ENCODE measurements at places on chromosomes 5 and 9. TPM values are rescaled to one million over a fixed set of nuclear protein-coding genes. Genes with fewer than 3 reads are reported as not detected.

DNA sequence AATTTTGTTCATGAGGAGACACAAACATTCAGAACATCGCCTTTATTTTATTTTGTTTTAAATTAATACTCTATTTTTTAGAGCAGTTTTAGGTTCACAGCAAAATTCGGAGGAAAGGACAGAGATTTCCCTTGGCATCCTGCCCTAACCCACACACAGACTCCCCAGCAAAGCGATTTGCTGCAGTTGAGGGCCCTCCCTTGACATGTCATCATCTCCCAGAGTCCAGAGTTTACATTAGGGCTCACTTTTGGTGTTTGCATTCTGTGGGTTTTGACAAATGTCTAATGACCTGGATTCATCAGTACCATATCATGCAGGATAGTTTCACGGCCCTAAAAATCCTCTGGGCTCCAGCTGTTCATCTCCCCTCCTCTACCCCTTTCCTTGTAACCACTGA is 33.6 kb upstream of the COL5A1 start:
- DNase-seq, result peak; percentile 84

DNA sequence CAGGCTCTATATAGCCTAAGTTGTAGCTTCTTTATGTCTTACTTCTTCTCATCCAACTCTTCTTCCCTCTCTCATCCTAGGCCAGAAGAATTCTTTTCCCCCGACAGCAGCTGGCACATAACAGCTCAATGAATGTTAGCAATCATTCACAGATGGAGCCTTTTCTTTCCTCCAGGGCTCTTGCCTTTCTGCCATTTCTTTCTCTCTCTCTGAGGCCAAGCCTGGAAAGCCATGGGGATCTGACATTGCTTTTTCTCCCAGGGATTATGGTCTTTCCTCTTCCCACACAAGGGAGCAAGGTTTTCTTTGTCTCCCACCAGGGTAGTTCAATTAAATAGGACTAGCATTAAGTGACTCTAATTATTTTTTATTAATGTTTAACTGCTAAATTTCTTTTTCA is 20.5 kb downstream of the SMIM15 start:
- no peak for DNase-seq

- no peak for DNase-seq
These were observed 54.6 kb downstream of the SUB1 start for GRCh38 chr5:32639943-32640342.

- DNase-seq, result no peak
These were observed 164.7 kb upstream of the IER5L start for GRCh38 chr9:129342591-129343423.

GRCh38 chr5:144308906-144309670 is 138.4 kb downstream of the KCTD16 start:
- peak; percentile 49 for DNase-seq

DNA sequence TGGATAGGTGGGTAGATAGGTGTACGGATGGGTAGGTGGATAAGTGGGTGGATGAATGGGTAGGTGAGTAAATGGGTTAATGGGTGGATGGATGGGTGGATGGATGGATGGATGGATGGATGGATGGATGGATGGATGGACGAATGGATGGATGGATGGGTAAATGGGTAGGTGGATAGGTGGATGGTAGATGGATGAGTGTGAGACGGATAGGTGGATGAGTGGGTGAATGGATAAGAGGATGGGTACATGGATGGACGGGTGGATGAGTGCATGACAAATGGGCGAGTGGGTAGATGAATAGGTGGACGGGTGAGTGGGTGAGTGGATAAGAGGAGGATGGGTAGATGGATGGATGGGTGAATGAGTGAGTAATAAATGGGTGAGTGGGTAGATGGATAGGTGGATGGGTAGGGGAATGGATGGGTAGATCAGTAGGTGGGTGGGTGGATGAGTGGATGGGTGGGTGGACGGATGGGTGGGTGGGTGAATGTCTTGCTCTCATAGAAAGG is 179.2 kb downstream of the FGF18 start:
- DNase-seq, result no peak

DNA sequence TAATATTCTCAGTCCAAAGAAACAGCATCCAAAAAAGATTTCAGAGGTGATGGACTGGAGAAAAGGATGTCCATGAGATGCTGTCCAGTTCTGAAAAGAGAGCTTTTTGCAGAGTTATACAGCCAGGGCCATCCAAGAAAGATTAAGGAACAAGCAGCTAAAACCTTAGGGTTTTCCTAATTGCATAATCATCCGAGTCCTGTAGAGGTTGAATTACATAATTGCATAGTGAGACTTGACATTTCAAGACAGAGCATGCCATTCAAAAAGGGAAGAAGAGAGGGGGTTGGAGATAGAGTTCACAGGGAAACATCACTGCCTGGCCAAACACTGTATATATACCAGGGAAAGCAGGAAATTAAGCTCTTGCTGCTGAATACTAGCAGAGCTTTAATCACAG is 1729.2 kb upstream of the WWC1 start:
- DNase-seq, result no peak

GRCh38 chr5:103446813-103447212 is 115.8 kb downstream of the NUDT12 start:
- no peak for DNase-seq

- peak; percentile 49 for DNase-seq
These were observed at the start of gene SHROOM1 for GRCh38 chr5:132830436-132831094. Gene SHROOM1 (minus strand): TSS chr5:132830647. CDS start chr5:132826140, 4,507 bp downstream.

DNA sequence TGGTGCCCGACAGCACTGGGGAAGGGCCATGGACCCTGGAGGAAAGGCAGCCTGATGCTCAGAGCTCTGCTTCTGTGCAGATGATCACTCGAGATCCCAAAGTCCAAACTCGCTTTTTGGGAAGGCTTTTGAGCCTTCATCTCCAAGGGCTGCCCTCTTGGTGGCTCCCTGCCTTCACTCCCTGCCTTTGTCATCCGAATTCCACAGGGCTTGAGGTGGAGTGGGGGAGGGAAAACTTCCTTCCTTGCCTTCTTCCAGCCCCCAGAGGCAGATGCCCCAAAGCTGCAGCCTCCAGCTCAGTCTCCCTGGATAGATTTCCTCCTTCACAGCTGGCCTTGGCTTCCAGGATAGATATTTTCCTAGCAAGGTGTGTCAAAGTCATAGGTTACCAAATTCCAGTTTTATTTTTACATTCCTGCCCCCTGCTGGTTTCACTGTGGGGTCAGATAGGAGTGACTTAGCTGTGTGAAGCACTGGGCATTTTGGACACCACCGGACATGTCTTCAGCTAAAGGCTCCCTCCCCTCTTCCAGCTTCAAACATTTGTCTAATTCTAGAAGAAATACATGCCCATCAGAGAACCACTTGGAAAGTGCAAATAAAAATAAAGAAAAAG is 268.2 kb downstream of the HSPA4 start:
- DNase-seq, result no peak

DNA sequence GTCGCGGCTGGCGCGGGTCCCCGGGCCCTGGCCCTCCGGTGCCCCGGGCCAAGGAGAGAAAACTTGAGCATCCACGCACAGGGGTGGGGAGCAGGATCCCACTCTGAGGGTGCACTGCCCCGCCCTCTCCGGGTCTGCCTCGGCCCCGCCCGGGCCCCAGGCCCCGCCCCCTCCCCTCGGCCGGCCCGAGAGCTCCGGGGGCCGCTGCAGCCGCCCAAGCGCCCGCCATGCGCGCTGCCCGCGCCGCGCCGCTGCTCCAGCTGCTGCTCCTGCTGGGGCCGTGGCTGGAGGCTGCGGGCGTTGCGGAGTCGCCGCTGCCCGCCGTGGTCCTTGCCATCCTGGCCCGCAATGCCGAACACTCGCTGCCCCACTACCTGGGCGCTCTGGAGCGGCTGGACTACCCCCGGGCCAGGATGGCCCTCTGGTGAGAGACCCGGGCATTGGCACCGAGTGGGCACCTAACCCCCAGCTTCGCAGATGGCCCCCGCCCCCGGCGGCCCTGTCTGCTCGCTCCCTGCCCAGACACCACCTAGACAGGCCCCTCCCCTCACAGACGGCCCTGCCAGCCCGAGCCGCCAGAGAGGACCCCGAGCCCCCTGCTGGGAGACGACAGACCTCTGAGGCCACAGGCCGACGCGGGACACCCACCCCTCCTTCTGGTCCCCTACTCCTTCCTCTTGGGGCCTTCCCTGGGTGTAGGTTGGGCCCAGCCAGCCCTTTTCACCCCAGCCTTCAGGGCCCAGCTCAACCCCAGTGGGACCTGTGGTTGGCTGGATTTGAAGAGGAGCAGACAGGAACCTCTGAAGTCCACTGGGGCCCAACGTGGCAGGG is at the start of gene CERCAM:
TSS of gene CERCAM (plus strand) at position 207 of the 831 bp plus-strand sequence. CDS start at position 228, 21 bp downstream.
- peak; percentile 42 for DNase-seq

DNA sequence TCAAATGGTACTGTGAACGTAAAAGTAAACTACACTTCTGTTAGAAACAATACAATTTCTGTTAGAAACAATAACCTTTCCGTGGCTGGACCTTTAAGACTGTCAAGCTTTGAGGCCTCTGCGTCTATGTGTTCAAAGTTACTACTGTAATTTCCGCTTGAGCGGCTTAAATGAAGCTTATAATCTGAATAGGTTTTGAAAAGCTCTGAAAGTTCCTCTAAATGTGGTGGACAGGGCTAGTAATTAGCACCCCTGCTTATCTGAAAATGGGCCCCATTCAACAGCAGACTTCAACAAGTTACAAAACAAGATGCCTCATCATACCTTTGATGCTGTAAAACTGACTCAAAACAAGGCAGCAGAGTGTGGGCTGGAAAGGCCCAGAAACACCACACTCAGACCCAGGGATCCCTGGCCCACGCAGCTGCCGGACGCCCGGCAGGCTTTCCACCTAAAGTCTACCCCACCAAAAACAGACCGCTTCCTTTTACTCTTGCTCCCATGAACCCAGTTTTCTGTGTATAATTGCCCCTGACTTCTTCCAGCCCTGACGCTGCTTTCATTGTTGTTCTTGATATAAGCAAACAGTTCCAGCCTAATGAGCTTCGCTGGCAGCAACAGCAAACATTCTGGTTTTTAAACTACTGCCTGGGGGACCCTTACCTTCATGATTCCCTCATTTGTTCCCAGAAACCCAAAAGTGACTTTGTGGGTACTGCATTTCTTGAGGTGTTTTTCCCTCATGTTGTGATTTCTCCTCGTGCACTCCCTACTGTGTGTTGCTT is 66.7 kb downstream of the TLE1 start:
- no peak for DNase-seq

DNA sequence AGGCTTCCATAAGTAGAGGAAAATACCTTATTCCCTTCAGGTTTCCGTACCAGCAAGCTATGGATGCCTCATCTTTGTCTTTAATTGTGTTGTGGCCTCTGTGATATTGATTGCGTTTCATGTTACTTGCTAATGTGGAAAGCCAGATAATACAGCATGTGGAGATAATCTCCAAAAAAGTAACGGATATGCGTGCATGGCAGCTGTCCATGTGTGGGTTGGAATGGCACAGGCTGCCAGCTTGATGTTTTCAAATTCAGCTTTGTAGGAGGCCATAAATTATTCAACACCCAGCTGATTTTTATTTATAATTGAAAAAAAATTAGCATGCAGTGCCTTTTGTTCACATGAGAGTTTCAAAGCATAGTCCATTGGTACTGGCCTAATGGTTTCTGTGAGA is 144.9 kb downstream of the GIN1 start:
- no peak for DNase-seq

GRCh38 chr5:135450952-135451351 is 1.2 kb downstream of the TIFAB start:
- no peak for DNase-seq

DNA sequence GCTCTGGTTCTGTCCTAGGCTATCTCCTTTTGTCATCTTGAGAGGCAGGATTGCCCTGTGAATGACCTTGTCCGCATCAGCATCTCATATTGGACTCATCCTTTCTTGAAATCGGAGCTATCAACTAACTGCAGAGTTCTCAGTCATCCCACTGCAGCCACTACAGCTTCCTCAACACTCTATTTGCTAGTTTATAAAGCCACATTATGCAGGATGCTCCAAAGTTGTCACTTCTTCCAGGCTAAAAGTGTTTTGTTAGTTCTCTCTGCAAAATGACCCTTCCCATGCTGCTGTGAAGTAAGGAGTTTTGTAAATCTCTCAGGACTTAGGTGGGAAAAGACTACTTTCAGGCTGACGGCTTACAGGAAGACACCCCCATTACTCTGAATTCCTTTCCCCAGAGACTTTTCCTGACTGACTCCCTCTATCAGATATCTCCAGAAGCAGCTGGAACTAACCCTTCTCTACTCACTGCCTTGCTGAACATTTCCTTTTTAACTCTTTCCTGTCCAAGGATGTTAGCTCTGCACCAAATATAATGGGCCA is 257.6 kb downstream of the NFIB start:
- DNase-seq, result peak; percentile 28

DNA sequence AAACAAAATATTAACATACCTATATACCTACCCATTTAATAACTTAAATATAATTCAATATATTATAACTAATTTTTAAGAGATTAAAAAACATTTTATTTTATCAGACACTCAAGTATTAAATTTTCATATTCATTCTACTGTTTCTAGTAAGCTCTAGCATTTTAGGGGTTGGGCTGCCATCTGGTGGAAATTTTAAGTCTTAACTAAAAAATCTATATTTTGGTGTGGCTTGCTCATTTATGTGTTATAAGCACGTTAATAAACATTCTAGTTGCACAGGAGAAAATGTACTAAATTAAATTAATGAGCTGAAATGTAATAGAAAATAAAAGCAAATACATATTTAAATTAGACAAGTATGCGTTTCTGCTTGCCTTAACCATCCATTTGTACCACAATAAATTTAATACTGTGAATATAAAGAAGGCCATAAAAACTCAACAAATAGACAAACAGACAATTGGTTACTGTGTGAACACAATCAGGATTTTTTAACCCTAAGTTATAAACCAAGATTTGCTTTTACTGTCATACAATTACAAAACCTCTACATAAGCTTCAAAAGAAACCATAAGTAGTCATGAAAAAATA is 1728.3 kb upstream of the CDH9 start:
- peak; percentile 52 for DNase-seq

DNA sequence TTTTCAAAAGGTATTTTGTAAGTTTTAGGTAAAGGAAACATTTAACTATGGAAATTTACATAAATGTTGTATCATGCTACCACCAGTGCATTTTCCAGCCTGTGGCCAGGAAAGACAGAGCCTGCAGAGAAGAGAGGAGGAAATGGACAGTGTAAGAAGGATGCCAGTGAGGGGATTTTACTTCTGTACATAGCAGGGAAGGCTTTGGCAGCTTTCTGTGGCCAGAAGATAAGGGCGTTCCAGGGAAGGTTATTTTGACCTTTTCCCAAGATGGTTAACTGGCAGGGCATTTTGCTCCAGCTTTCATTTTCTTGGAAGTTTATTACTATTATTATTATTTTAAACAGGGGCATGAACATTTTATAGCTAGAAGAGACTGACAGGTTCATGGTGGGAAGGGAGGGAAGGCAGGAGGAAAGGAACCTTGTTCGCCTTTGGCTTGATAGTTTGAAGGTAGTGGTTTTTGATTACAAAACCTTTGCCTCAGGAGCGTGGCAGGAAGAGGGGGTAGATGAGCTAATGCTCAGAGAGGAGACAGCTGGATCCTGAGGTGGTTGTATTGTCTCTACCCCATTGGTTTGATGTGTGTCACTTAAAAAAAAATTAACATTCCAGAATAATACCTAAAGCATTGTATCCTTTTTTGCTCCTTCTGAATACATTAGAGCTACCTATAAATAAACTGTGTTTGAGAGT is 4.1 kb downstream of the ISOC1 start:
- peak; percentile 50 for DNase-seq

Gene TAF11L5
- not detected for total RNA-seq

Gene CSF2
- 0.43 TPM for total RNA-seq

Gene DPH7
- 22.5 TPM for total RNA-seq

Gene NR6A1
- under 0.01 TPM for total RNA-seq

Gene SLC24A2
- not detected for total RNA-seq

Gene CCDC192
- total RNA-seq, result not detected

Gene SAXO1
- not detected for total RNA-seq

Gene FABP6
- not detected for total RNA-seq

Gene ANGPTL2
- total RNA-seq, result 19.9 TPM

Gene DAB2
- total RNA-seq, result 332 TPM

Gene NMUR2
- total RNA-seq, result not detected

Gene PCDHB10
- total RNA-seq, result under 0.01 TPM

Gene PPP1R26
- total RNA-seq, result 11.7 TPM

Gene KLF4
- 3.5 TPM for total RNA-seq

Measured in fibroblast of villous mesenchyme (primary cell).